ENCODE measurements at places on chromosomes 1 and 21.

- no peak for DNase-seq
Measured at GRCh38 chr1:203507759-203508158, 13.8 kb downstream of the OPTC start.

- DNase-seq, result no peak
Measured at GRCh38 chr1:40697436-40697835, 5.9 kb downstream of the NFYC start.

GRCh38 chr1:15008783-15009729, 144.5 kb upstream of the TMEM51 start:
- DNase-seq, result no peak

DNA sequence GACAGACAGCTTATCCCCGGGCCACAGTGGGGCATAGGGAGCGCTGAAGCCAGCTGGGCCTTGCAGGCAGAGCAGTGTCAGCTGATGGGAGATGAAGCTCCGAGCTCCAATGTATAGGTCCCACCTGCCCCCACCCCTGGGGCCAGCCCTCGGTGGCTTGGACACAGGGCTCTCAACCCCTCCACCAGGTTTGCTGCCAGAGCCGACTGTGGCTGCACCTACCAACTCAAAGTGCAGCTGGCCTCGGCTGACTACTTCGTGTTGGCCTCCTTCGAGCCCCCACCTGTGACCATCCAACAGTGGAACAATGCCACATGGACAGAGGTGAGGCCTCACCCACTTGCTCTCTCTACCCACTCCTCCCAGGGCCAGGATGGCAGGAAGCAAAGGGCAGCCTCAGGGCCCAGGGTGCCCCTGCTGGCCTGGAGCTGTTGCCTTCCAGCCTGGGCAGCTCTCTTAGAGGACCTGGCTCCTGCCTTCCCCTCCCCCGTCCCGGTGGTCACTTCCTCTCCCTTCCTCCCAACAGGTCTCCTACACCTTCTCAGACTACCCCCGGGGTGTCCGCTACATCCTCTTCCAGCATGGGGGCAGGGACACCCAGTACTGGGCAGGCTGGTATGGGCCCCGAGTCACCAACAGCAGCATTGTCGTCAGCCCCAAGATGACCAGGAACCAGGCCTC, 7.7 kb downstream of the MAD2L2 start:
- DNase-seq, result no peak

GRCh38 chr21:44368711-44369446, 15.5 kb downstream of the TRPM2 start:
- no peak for DNase-seq

DNA sequence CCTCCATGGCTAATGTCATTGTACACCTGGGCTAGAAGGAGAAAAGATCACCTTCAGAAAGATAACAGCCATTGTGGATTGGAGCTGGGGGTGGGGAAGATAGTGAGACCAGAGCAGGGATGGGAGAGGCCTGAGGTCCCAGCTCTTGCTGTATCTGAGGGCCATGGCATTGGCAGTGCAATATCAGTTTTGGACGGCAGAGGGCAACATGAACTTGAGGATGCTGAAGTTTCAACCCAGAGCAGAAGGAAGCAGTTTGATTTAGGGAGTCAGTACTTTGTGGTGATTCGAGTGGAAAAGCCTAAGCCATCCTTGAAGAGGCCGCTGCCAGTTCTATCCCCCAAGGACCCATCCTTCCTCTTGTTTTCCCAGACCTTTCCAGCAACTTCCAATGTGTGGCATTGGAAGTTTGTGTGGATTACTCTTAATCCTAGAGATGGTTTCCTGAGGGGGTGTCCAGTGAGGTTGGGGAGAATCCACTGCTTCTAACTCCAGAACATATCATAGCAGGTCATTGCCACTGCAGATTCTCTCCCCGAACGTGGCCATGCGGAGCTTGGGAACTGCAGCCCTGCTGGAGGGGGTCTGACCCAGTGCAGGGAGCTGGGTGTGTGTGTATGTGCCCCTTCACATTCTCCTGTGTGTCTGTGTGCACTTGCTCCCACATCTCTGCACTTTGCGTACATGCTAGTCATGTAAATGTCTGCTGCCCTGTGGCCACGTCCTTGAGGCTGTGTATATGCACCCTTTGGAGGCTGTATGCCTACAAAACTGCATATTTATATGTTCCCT, 24.1 kb downstream of the SLC26A9 start:
- peak; percentile 84 for DNase-seq

DNA sequence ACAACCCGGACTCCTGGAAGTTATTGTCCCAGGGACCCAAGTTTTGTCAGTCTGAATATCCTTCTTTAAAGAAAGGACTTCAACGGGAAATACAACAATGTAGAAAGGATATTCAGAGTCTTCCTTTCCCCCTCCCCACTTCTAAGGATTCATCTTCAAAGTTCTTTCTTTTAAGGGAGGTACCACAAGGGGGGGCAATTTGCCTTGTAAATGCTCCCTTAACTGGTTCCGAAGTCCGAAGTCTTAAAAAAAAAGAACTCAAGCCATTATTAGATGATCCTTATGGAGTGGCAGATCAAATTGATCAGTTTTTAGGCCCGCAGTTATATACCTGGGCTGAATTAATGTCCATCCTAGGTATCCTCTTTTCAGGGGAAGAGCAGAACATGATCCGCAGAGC, 47.0 kb downstream of the SERINC2 start:
- DNase-seq, result no peak

- no peak for DNase-seq
Measured at GRCh38 chr1:84366786-84367185, 31.5 kb upstream of the DNASE2B start.

- no peak for DNase-seq
Measured at GRCh38 chr21:31908106-31909031, 35.5 kb downstream of the HUNK start.

GRCh38 chr1:9764550-9764949, 59.2 kb downstream of the CLSTN1 start:
- DNase-seq, result no peak

- no peak for DNase-seq
Measured at GRCh38 chr1:178739285-178740045, 14.4 kb downstream of the RALGPS2 start.

Data from activated CD8-positive, alpha-beta memory T cell treated with anti-CD3 and anti-CD28 coated beads, Interleukin-2, amount 50 U/mL, for 48 hours (primary cell).